ENCODE measurements at places on chromosomes 7 and 10. TPM values are rescaled to one million over a fixed set of nuclear protein-coding genes. Genes with fewer than 3 reads are reported as not detected.

Gene HOXA4
- not detected for total RNA-seq

Gene TCAF1
- total RNA-seq = 19.2 TPM

Gene FRMD4A
- total RNA-seq = 0.31 TPM

Gene DNAH11
- 0.44 TPM for total RNA-seq

DNA sequence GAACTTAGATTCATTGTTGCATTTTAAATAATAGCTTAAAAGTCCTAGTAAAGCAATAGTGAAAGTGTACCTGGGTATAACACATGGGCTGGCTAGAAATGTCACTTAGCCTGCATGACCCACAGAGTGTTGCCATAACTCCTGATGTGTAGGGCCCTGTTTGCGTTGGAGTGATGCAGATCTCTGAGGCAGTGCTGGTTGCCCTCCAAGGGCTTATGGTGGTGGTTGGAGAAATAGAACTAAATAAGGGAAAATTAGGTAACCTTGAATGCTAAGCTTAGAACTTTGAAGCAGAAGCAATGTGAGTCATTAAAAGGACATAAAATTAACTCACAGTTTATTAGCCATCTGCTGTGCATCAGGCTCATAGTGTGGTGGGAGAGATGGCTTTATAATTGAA is 105.7 kb downstream of the CCNY start:
- peaks cover 16% of the 10 kb centered on the region for H3K4me1 ChIP-seq
- DNase-seq = no peak
- H3K27ac ChIP-seq = no peak overlapping the region
- peaks cover 17% of the 10 kb centered on the region for H3K36me3 ChIP-seq

- no peak overlapping the region for H3K27ac ChIP-seq
- no peaks in the 10 kb centered on the region for H3K27me3 ChIP-seq
- no peak for DNase-seq
- H3K4me1 ChIP-seq = no peaks in the 10 kb centered on the region
Measured at GRCh38 chr10:132514821-132515520, 22.6 kb upstream of the INPP5A start.

DNA sequence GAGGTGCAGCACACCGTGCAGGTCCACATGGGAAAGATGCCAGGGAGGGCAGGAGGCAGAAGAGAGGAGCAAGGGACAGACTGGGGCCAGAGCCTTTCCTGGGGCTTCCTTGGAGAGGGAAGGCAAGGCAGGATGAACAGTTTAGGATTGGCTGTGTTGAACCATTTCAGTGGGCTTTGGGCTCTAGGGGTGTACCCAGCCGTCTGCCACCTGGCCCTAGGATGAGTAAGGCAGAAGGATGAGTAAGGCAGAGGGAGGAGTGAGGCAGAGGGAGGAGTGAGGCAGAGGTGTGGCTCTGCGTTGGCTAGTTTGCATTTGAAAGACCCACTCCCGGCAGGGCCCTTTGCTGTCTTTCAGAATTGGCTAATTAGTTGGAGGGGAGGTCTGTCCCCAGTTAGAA is 31.5 kb upstream of the PRF1 start:
- no peaks in the 10 kb centered on the region for H3K4me1 ChIP-seq
- H3K4me3 ChIP-seq = no peak overlapping the region
- no peaks in the 10 kb centered on the region for H3K27me3 ChIP-seq
- peaks cover 3% of the 10 kb centered on the region for H3K36me3 ChIP-seq

DNA sequence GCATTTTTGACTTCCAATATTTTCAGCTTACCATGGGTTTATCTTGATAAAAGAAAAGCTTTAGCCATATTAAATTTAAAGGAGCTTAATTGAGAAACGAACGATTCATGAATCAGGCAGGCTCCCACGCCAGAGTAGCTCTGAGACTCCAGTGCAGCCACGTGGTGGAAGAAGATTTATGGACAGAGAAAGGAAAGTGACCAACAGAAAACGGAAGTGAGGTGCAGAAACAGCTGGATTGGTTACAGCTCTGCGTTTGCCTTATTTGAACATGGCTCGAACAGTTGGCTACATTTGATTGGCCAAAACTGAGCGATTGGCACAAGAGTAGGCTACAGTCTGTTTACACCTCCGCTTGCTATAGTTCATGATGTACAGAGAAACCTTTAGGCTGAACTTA is 395.4 kb downstream of the GATA3 start:
- H3K27ac ChIP-seq = no peak overlapping the region
- H3K36me3 ChIP-seq = no peaks in the 10 kb centered on the region
- H3K4me3 ChIP-seq = no peak overlapping the region
- H3K4me1 ChIP-seq = no peaks in the 10 kb centered on the region
- peaks cover 6% of the 10 kb centered on the region for H3K27me3 ChIP-seq

- no peak overlapping the region for H3K27ac ChIP-seq
- no peak overlapping the region for H3K4me3 ChIP-seq
- no peaks in the 10 kb centered on the region for H3K4me1 ChIP-seq
- no peak for DNase-seq
Measured at GRCh38 chr10:27820637-27821036, 75.0 kb upstream of the MKX start.

- H3K4me1 ChIP-seq = peaks cover 12% of the 10 kb centered on the region
- no peak overlapping the region for H3K4me3 ChIP-seq
- H3K27me3 ChIP-seq = no peaks in the 10 kb centered on the region
- no peak for DNase-seq
Measured at GRCh38 chr7:87885018-87885417, 8.7 kb downstream of the DBF4 start.
